ENCODE measurements at places on chromosomes 7 and 10. TPM values are rescaled to one million over a fixed set of nuclear protein-coding genes. Genes with fewer than 3 reads are reported as not detected.

DNA sequence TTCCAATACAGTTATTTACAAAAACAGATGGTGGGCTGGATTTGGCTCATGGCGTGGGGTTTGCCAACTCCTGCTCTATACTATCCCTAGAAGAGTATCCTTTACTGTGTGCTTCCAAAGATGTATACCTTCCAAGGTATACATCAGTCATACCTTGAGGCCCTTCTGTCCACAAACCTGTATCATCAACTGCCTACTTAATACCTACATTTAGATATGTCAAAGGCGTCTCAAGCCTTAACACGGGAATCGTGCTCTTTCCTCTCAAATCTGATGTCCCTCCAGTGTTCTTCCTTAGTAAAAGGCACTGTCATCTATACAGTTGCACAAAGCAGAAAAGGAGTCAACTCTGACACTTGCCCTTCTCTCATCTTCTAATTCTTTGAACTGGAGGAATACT lies 36.9 kb downstream of the NAMPT start:
- no peaks in the 10 kb centered on the region for H3K4me1 ChIP-seq
- DNase-seq: no peak
- H3K4me3 ChIP-seq: no peak overlapping the region

Gene NOS3
- total RNA-seq: 15.1 TPM

Gene MNX1
- 0.74 TPM for total RNA-seq

Gene BUB3
- 67.3 TPM for total RNA-seq

Measured in lower lobe of right lung (tissue), 2 donors.